ENCODE measurements at places on chromosomes 2 and 18. TPM values are rescaled to one million over a fixed set of nuclear protein-coding genes. Genes with fewer than 3 reads are reported as not detected.

DNA sequence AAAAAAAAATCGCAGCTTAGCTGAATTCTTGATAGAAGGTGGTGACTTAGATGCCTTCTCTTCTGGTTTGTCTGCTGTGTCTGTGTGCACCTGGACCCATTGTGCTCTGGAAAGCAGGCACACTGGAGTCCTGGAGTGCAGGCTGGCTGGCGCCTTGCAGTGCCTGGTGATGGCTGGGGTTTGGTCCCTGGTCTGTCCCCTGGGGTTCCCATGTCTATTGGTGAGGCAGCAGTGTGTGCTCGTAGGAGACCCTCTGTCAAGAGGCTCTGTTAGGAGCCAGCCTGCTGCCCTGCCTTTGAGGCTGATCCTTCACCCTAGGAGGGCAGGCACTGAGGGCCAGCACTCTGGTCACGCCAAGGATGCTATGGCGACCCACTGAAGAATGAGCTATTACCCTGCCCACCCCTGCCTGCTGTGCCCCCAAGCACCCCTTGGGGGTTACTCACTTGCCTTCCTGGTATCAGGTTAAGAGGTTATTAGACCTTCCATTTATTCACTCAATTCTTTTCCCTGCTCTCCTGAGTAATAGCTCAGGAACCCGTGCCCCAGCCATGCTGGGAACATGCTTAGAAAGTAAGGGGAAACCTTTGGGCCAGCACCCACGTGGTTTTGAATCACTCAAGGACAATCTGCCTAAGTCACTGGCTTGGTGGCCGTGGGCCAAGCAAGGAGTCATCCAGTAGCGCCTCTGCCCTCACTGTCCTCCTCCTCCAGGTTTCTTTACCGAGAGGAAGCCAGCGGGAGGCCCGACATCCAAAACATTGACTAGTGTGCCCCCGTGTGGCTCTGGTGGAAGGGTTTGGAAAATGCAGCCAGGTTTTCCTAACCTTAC is 284.5 kb downstream of the PRKCE start:
- ATAC-seq = peak; percentile 86

- ATAC-seq = peak; percentile 49
Measured at GRCh38 chr2:38037757-38038621, 38.0 kb downstream of the CYP1B1 start.

GRCh38 chr2:128395640-128396499 is 77.2 kb upstream of the HS6ST1 start:
- peak; percentile 32 for ATAC-seq

- ATAC-seq = peak; percentile 26
Measured at GRCh38 chr18:68714366-68714711, 569 bp downstream of the TMX3 start.

DNA sequence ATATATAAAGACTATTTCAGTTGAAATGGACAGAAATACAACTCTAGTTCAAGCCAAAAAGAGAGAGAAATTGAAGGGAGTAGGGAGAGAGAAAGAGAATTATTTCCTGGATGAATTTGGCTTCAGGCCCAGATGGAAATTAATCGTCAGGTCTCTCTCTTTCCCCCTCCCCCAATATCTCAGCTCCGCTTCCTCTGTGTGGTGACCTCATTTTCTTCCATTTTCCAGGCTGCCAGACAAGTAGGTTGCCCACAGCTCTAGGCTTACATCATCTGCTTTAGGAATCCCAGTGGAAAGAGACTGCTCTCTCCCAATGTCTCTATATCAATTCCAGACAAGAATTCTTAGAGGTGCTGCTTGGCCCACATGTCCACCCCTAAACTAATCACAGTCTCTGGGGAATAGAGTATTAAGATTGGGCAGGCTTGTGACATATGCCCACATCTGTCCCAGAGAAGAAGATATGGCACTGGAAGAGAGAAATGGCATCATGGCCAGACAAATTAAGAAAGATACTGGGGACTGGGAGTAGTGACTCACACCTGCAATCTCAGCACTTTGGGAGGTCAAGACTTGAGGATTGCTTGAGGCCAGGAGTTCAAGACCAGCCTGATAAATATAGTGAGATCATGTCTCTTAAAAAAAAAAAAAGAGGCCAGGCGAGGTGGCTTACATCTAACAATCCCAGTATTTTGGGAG is 37.2 kb upstream of the CFAP36 start:
- ATAC-seq = peak; percentile 100

GRCh38 chr2:31383471-31384153 is 30.9 kb downstream of the XDH start:
- no peak for ATAC-seq

The IL1F10 gene
- total RNA-seq = not detected

The MATN3 gene
- total RNA-seq = 0.33 TPM

The GPAT2 gene
- total RNA-seq = 0.67 TPM

All from motor neuron (in vitro differentiated cells).